HFFc6 (cell line): ENCODE measurements at places on chromosomes 3 and 15. TPM values are rescaled to one million over a fixed set of nuclear protein-coding genes. Genes with fewer than 3 reads are reported as not detected.

SLC51B gene
- total RNA-seq, result not detected in 3 replicates

DNA sequence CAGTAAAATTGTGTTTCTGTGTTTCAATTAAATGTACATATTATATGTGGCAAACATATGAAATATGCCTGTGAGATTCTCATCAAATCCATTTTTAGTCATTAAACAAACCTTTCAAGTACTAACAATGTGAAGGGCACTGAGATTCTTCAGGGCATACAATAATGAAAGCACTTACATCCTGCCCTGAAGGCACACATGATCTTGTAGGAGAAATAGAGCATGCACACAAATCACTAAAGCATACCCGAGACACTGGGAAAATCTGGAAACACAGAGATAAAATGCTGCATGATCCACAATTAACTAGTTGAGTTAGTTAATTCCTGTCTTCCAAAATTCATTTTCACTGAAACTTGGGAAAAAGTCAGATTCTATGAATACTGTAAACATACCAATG, 810.5 kb upstream of the NECTIN3 start:
- H3K27me3 ChIP-seq, result no peaks in the 10 kb centered on the region
- no peak overlapping the region for H3K27ac ChIP-seq
- H3K4me3 ChIP-seq, result no peak overlapping the region
- H3K36me3 ChIP-seq, result no peaks in the 10 kb centered on the region
- H3K4me1 ChIP-seq, result peaks cover 8% of the 10 kb centered on the region; the same call in 1 of the 2 replicates

ABCC5 gene
- 16.5 to 18.5 TPM (median 17.5 TPM) in 3 replicates for total RNA-seq

GRCh38 chr15:39574427-39574826, 6.5 kb upstream of the THBS1 start:
- peaks cover 1% of the 10 kb centered on the region; the same call in 1 of the 2 replicates for H3K27me3 ChIP-seq
- peak overlapping the region; percentile 60; the same call in 1 of the 2 replicates for H3K27ac ChIP-seq
- peaks cover 39% of the 10 kb centered on the region for H3K4me1 ChIP-seq
- DNase-seq, result peak; percentile 8

GRCh38 chr3:39716849-39717248, 92.6 kb upstream of the MYRIP start:
- H3K27ac ChIP-seq, result no peak overlapping the region
- 0 out of 2 replicates have a peak, but pooled peaks cover 6% of the 10 kb centered on the region for H3K36me3 ChIP-seq
- H3K27me3 ChIP-seq, result peaks cover 6% of the 10 kb centered on the region
- no peak for DNase-seq
- H3K4me1 ChIP-seq, result peaks cover 29% of the 10 kb centered on the region
- no peak overlapping the region for H3K4me3 ChIP-seq

DNA sequence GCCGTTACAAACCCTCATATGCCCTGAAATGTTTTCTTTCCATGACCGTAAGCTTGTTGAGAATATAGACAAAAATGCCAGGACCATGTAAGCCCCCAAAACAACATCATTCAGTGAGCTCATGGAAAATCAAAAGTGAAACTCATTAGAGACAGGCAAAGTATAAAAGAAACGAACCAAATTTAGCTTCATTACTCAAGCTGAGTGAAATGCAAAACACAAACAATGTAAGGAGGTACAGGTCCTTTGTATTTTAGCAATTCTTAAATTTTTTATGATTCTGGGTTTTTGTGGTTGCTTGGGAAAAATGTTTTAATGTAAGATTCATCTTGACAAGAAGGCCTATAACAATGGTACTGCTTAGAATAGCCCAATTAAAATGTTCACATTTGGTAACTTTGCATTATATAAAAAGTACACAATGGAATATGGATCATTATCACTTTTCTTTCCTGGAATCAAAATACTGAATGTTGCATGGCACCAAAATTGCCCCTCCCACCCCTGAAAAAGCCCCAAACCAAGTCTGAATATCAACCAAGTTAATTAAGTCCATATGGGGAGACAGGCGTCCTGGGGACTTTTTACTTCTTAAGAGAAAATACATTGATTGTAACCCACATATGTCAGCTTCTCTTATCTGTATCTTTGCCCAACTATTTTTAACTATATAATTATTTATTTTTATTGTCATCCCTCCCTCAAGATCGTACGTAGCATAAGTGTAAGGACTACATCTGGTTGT, 247.7 kb upstream of the CDIN1 start:
- H3K27me3 ChIP-seq, result no peaks in the 10 kb centered on the region; the same call in 1 of the 2 replicates
- peaks cover 60% of the 10 kb centered on the region for H3K4me1 ChIP-seq
- H3K27ac ChIP-seq, result peak overlapping the region; percentile 90

DNA sequence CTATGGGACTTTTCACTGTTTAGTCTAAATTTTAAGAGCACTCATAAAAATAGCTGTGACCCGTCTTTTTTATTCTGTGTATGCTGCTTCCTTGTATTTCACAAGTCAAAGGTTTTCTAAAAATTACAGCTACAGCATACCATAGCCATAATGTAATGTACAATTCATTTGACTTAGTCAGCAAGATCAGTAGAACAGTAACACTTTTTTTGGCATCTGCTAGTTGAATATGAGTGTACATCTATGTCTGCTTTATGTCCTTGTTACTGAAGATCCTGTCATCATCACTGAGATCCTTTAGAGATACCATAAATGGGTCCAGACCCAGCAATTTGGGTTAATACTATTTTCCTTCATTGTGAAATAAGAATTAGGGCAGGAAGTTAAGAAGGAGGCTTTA, 42.2 kb downstream of the CMSS1 start:
- H3K27ac ChIP-seq, result peak overlapping the region; percentile 80
- peaks cover 96% of the 10 kb centered on the region for H3K4me1 ChIP-seq
- H3K27me3 ChIP-seq, result no peaks in the 10 kb centered on the region; the same call in 1 of the 2 replicates
- peaks cover 72% of the 10 kb centered on the region for H3K36me3 ChIP-seq
- DNase-seq, result peak; percentile 96
- H3K4me3 ChIP-seq, result peak overlapping the region; percentile 59

- no peaks in the 10 kb centered on the region for H3K27me3 ChIP-seq
- no peak overlapping the region for H3K27ac ChIP-seq
- DNase-seq, result no peak
- H3K4me1 ChIP-seq, result peaks cover 15% of the 10 kb centered on the region; the same call in 1 of the 2 replicates
- H3K36me3 ChIP-seq, result no peaks in the 10 kb centered on the region
Measured at GRCh38 chr3:65758876-65759598, 279.7 kb downstream of the MAGI1 start.

GRCh38 chr15:83210619-83211018, 3.0 kb upstream of the HDGFL3 start:
- no peak for DNase-seq
- H3K27me3 ChIP-seq, result peaks cover 7% of the 10 kb centered on the region; the same call in 1 of the 2 replicates
- peaks cover 10% of the 10 kb centered on the region for H3K4me1 ChIP-seq
- no peak overlapping the region for H3K4me3 ChIP-seq
- no peak overlapping the region for H3K27ac ChIP-seq

DNA sequence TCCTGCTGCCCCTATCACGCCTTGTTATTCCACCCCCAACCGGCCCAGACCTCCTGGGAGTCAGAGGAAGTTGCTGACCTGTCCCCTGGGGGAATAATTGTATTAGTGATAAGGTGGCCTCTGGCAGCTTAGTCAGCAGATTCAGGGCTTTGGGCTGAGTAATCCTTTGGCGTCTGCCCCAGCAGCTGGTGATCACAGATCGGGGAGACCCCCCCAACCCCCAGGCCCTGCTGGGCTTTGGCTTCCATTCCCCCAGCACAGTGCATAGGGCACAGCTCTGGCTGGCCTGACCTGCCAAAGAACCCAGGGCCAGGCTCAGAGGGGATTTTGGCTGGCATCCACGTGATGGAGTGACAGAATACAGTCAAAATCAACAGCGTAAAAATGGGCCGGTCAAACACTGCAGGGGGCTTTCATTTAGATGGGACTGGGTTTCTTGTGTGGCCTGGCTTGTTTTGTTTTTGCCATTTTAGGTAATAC, 3.9 kb upstream of the NR2E3 start:
- H3K36me3 ChIP-seq, result no peaks in the 10 kb centered on the region
- H3K4me1 ChIP-seq, result peaks cover 40% of the 10 kb centered on the region
- peak; percentile 41 for DNase-seq
- no peak overlapping the region for H3K27ac ChIP-seq
- no peak overlapping the region for H3K4me3 ChIP-seq

LAMB2 gene
- 445 to 509 TPM (median 486 TPM) in 3 replicates for total RNA-seq

SI gene
- not detected in 3 replicates for total RNA-seq

DNA sequence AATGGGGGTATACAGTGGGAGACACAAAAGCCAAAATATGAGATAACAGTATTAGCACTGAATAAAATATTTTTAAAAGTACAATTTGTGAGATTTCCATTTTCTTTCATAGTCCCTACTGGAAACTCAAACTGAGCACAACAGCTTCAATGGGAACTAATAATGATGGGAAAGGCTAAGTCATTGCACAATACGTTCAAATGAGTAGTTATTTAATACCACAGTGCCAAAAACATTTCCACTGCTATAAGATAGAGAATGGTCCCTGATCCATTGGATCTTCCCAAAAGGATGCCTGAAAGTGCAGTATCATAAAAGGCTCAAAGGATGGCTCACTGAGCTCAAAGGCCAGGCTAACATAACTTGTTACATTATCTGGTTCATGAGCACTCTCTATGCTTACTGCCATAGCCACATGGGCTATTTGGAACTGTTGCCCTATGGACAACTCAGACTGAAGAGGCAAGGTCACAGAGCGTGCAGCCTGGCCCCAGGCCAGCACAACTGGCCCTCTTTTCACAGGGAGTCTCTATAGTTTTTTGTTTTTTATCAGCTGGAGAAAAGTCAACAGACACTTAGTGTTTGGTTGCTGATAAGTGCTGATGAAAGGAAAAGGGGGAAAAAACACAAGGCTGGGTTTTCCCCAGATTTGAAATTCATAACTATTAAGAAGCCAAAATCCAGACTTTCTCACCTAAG, 54.1 kb upstream of the PPIB start:
- H3K4me3 ChIP-seq, result no peak overlapping the region
- H3K27ac ChIP-seq, result no peak overlapping the region
- no peaks in the 10 kb centered on the region; the same call in 1 of the 2 replicates for H3K4me1 ChIP-seq
- H3K36me3 ChIP-seq, result peaks cover 6% of the 10 kb centered on the region; the same call in 1 of the 2 replicates
- H3K27me3 ChIP-seq, result no peaks in the 10 kb centered on the region
- no peak for DNase-seq

DNA sequence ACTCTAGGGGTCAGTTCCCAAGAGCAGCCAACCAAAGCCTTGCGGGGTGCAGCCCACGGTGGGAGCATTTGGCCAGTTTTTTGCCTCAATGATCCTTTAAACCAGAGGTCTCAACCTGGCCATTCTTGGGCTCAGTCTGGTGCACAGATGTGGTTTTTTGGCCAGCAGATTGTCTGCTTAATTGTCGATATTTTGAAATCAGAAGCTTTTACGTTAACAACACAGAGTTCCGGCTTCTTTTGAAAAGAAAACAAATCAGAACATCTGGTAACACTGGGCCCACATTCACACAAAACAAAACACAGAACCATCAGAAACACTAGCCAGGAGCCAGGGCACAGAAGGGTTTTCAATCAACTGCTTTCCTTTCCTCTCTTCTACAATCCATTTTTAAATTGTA, 127.7 kb downstream of the XXYLT1 start:
- no peak overlapping the region for H3K27ac ChIP-seq
- DNase-seq, result no peak
- no peak overlapping the region for H3K4me3 ChIP-seq
- peaks cover 21% of the 10 kb centered on the region for H3K4me1 ChIP-seq
- H3K27me3 ChIP-seq, result peaks cover 4% of the 10 kb centered on the region; the same call in 1 of the 2 replicates
- peaks cover 27% of the 10 kb centered on the region for H3K36me3 ChIP-seq

DNA sequence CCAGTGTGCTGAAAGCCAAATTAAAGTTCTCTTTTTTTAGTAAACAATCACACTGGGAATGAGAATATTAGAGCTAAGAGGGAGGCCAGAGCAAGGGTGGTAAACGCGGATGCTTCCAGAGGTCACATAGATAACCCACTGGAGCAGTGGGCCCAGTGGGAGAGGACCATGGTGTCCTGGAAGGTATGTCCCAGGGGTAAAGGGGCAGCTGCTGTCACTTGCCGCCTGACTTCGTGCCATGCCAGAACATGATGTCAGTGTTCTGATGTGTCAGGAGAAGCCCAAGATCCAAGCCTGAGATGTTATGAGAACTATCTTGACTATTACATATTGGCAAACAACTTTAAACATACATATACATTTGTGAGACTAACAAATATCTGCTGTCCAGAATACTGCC, 211.9 kb upstream of the IL12A start:
- DNase-seq, result no peak
- H3K36me3 ChIP-seq, result peaks cover 47% of the 10 kb centered on the region
- H3K27me3 ChIP-seq, result no peaks in the 10 kb centered on the region; the same call in 1 of the 2 replicates
- peak overlapping the region; percentile 83 for H3K27ac ChIP-seq
- H3K4me1 ChIP-seq, result peaks cover 83% of the 10 kb centered on the region

PIGBOS1 gene
- 7.8 and 8.5 TPM in 2 replicates for total RNA-seq

DNA sequence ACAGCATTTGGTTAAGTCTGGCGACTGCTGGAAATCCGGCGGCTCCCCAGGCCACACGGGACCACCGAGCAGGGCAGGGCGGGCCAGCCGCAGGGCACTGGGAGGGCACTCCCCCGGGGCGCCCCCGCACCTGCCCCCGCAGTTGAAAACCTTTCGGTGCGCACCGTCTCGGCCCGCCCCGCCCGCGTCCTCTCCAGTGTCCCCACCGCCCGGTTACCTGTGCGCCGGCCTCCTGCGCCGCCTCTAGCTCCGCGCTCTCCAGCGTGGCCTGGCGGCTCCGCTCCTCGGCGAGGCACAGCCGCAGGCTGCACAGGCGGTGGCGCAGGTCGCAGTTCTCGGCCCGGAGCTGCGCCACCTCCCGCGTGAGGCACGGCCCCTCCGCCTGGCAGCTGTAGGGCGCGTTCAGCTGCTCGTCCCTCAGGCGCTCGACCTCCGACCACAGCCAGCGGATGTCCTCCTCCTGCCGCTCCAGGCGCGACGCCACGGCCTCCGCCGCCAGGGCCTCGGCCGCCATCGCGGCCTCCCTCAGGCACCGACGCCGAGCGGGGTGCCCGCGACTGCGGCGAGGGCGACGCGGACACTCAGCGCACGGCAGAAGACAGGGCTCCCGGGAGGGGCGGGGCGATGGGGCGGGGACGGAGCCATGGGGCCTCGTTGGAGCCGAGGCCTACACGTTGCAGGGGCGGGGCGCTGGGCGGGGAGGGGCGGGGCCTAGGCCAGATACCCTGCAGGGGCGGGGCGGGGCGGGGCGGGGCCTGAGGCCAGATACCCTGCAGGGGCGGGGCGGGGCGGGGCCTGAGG, at the start of gene TARS3:
Gene TARS3 (minus strand): TSS at position 600 of the 801 bp plus-strand sequence. CDS start 86 bp downstream, at position 514.
- H3K27me3 ChIP-seq, result no peaks in the 10 kb centered on the region
- H3K4me3 ChIP-seq, result peak within 1 kb of the TSS; percentile 93
- H3K4me1 ChIP-seq, result peaks cover 14% of the 10 kb centered on the region
- peak; percentile 79 for DNase-seq
- H3K27ac ChIP-seq, result peak within 1 kb of the TSS; percentile 79

GRCh38 chr15:97301166-97301565, 659.3 kb upstream of the ARRDC4 start:
- no peak for DNase-seq
- no peak overlapping the region for H3K27ac ChIP-seq
- no peaks in the 10 kb centered on the region for H3K27me3 ChIP-seq
- peaks cover 4% of the 10 kb centered on the region; the same call in 1 of the 2 replicates for H3K36me3 ChIP-seq

GRCh38 chr15:72585476-72586058, 68.9 kb upstream of the GOLGA6B start:
- peaks cover 28% of the 10 kb centered on the region for H3K36me3 ChIP-seq
- no peak overlapping the region for H3K4me3 ChIP-seq
- H3K4me1 ChIP-seq, result peaks cover 33% of the 10 kb centered on the region
- H3K27me3 ChIP-seq, result peaks cover 3% of the 10 kb centered on the region; the same call in 1 of the 2 replicates
- H3K27ac ChIP-seq, result no peak overlapping the region; the same call in 1 of the 2 replicates

DNA sequence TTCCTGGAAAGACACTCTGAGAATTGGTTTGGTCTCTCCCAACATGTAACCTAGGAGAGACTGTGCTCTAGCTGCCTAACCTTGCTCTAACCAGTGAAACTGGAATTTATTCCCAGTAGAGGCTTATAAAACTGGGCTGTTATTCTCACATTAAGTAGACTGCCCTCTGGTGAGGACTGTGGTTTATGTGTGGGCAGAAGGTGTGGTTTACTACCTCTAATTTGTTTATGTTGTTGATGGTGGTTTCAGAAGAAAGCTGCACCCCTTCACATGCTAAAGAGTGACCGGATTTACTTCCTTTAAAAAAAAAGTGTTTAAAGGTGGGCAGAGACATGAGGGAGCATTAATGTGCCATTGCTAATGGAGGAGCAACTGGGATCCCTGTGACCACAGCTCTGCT, 273.2 kb downstream of the MECOM start:
- H3K27ac ChIP-seq, result no peak overlapping the region
- DNase-seq, result no peak
- no peak overlapping the region for H3K4me3 ChIP-seq
- H3K27me3 ChIP-seq, result no peaks in the 10 kb centered on the region
